Activated CD4-positive, alpha-beta T cell treated with anti-CD3 and anti-CD28 coated beads, Interleukin-2, amount 50 U/mL, for 24 hours (primary cell): ENCODE measurements at places on chromosomes 7 and 10.

- DNase-seq = no peak
Observed at GRCh38 chr7:75584354-75584753, 92.2 kb downstream of the SPDYE5 start.

GRCh38 chr10:125838802-125839575 is 15.6 kb downstream of the BCCIP start:
- DNase-seq = no peak

DNA sequence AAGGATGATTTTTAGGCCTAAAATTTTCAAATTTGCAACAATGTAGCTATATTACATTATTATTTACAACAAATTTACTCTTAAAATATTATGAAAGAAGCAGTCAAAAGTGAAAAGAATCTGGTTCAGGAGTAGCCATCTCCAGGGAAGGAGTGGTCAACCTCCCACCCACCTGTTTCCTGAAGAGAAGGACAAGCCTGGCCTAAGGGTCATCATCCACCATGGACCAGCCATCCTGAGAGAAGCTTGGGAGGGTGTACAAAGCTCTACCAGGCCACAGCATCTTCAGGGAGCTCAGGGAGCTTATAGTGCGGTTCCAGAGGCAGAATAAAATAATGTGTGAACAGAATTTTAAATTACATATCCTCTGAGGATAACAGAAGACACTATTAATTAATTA is 38.1 kb downstream of the COL1A2 start:
- no peak for DNase-seq

- DNase-seq = no peak
Observed at GRCh38 chr10:113030453-113030852, 80.4 kb downstream of the TCF7L2 start.

DNA sequence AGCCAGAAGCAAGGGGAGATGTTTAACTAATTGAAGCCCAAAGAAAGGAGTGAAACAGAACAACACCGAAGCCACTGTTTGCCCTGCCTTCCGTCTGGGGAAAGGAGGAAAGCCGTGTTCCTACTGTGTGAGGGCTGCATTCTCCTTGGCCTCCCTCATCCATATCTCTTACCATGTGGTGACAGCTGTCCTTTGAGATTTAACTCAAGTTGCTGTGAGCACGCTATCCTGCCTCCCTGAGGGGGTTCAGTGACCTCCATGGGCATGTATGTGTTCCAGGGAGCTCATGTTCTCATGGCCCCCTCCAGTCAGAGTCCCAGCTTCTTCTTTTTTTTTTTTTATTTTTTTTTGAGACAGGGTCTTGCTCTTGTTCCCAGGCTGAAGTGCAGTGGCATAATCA is 26.2 kb upstream of the CRHR2 start:
- no peak for DNase-seq

- DNase-seq = no peak
Observed at GRCh38 chr7:87234949-87235348, 15.4 kb upstream of the TMEM243 start.
